Right lobe of liver (tissue), 6 donors: ENCODE measurements at places on chromosomes 16 and 17. TPM values are rescaled to one million over a fixed set of nuclear protein-coding genes. Genes with fewer than 3 reads are reported as not detected.
A peak's percentile ranks its signal among the peaks of the same experiment; 100 is the strongest.

GRCh38 chr16:66489385-66489784 lies 60.5 kb downstream of the TK2 start:
- DNase-seq: no peak

- peak; percentile 46 for DNase-seq
Measured at GRCh38 chr17:2982854-2983253, 80.6 kb downstream of the OR1D5 start.

Gene KRT36
- total RNA-seq: not detected

DNA sequence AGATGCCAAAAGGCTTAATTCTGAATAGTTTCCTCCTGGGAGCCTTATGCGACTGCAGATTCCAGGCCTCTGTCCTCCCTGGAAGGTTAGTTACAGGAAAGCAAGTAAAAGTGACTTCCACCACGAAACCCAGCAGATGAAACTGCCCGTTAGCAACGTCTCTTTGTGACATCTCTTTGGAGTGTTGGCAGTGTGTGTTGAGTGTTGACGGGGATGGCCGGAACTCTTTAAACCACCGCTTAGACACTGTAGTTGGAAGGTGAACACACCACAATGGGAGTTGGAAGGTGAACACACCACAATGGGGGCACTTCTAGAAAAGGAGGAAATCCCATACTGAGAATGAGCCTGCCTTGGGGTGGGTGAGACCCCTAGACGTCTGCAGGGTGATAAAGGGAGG lies 858 bp downstream of the SKAP1 start:
- no peak for DNase-seq

DNA sequence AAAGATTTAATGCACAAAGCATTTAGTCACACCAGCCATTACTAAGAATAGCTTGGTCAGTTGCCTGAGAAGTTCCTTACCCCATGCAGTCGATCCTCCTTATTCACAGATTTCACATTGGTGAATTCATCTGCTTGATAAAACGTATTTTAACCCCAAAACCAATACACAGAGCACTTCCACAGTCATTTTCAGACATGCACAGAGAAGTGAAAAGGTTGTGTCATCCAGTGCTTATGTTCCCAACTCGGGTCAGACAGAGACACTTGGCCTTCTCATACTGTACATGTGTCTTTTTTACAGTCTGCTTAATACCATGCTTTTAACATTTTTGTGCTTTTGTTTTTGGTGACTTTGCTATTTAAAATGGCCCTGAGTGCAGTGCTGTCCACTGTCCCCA lies 219.7 kb downstream of the SPECC1 start:
- no peak for DNase-seq

Gene AOC3
- total RNA-seq: 12.8 TPM

GRCh38 chr16:87094556-87094865 lies 222.7 kb downstream of the C16orf95 start:
- DNase-seq: no peak

Gene AXIN2
- total RNA-seq: 2.3 TPM

GRCh38 chr16:29757950-29758466 lies 12.2 kb upstream of the C16orf54 start:
- DNase-seq: peak; percentile 58

Gene SUMO2
- 25.9 TPM for total RNA-seq

DNA sequence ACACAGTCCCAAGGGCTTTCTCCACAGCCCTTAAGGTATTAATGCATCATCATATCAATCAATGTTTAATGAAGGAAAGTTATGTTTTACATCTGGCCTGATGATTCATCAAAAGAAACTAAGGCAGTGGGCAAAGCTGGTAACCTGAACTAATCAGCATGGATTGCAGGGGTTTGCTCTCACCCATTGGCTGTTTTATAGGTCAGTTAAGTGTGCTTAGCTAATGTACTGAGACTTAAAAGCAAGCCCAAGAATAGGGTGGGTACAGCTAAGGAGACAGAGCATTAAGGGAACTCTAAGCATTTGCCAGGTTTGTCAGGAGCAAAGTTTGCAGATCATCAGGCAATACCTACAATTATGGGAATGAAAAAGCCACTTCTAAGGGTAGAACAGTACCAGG lies 1247.6 kb downstream of the CDH8 start:
- no peak for DNase-seq

DNA sequence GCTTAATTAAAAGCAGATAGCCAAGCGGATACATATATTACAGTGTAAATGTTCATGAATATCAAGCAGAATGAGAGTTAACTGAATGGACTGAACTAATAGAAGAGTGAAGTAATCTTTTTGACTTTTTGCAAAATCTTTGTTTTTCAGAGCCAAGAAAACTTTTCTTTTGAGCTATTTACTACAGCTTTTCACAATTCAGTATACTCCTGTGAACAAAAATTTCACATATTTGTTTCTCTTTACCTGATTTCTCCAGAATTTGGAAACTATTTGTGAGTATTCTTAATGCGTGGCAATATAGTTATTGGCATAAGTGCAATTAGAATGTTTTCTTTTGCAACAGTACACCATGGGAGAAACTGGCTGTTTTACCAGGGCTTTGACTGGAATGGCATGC lies 9.1 kb upstream of the DUXB start:
- DNase-seq: no peak

DNA sequence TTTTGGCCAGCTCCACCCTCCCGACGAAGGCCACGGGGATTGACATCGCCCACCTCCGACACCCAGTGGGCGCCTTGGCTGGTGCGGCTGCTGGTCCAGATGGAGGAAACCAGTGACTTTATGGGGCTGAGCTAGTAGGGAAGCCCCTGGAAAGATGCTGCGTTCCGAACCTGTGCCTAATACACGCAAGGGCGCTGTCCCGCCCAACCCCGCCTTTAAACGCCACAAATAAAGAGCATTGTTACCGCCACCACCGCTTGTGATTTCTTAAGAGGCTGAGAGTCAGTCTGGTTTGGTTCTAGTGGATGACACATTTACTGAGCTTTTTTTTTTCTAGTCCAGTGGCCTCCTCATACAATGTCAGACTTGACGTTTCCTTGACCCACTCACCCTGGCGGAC lies 107.9 kb downstream of the AATF start:
- no peak for DNase-seq

Gene ARL4D
- total RNA-seq: 18.4 TPM

DNA sequence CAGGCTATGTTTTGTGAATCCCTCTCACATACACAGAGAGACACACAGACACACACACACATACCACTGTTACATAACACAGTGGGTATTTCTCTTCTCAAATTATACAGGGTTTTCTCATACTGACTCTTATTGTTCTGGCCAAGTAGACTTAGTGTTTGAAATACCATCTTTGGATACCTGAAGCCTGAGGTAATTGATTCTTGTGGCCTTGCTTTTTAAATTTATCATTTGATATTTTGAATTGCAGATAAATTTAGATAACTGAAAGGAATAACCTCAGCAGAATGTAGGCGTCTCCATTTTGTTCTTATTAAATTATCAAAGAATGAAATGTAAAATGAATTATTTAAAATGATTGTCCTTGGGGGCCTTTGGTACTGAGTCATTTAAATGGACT lies 223.8 kb downstream of the LGALS9B start:
- no peak for DNase-seq

GRCh38 chr16:89727406-89728120 lies 6.2 kb downstream of the ZNF276 start:
- DNase-seq: no peak

GRCh38 chr16:75236232-75236631 lies 15.2 kb downstream of the BCAR1 start:
- no peak for DNase-seq

DNA sequence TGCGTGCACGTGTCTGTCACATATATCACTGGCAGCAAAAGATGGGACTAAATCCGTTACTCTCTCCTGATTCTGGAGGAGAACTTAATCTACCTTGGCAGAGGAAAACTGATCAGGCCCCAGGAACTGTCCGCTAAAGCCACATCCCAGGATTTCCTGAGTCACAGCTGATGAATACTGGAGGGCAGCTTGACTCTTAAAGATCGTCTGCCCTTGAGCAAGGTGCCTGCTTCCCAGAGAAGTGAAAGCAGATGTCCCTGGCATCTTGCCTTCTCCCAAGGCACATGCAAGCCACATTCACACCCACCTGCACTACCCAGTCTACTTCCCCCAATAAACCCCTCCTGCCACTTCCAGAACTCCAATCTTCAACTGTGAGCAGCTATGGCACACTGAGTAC lies 99.8 kb downstream of the CPPED1 start:
- peak; percentile 18 for DNase-seq

Gene ANKS4B
- total RNA-seq: 11.7 TPM

Gene JMJD6
- total RNA-seq: 14.3 TPM

- DNase-seq: no peak
Measured at GRCh38 chr16:63982110-63982509, 1139.8 kb downstream of the CDH11 start.

DNA sequence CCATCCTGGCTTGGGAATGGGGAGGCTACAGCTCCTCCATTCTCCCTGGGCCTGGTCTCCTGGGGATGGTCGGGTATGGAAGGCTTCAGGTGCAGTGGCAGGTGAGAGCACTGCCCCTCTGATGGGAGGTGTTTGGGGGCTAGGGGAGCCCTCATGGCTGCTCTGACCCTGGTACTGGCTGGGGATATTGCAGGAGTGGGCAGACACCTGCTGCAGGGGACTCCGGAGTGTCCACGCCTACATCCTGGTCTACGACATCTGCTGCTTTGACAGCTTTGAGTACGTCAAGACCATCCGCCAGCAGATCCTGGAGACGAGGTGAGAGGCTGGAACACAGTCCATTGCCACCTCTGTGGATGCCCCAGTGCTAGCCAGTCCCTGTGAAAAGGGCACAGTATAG lies 8.8 kb downstream of the RASL10B start:
- DNase-seq: no peak

DNA sequence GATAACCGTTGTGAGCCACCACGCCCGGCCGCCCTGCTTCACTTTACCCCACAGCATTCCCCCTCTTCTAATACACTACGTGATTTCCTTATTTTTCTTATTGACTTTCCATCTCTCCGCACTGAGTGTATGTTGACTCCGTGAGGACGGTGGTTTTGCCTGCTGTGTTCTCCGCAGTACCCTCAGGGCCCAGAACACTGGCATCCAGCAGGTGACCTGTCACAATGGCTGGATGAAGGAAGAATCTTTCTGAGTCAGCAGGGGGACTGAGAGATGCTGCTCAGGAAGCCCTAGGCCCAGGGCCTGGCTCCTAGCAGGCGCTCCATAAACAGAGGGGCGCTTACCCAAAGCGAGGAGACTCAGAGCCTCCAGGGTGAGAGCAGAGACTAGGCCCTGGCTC lies 79.5 kb downstream of the RTN4RL1 start:
- DNase-seq: no peak

Gene ELMO3
- total RNA-seq: 1.8 TPM

Gene CD19
- not detected for total RNA-seq

GRCh38 chr17:50681263-50682200 lies 26.2 kb downstream of the ANKRD40 start:
- DNase-seq: no peak

DNA sequence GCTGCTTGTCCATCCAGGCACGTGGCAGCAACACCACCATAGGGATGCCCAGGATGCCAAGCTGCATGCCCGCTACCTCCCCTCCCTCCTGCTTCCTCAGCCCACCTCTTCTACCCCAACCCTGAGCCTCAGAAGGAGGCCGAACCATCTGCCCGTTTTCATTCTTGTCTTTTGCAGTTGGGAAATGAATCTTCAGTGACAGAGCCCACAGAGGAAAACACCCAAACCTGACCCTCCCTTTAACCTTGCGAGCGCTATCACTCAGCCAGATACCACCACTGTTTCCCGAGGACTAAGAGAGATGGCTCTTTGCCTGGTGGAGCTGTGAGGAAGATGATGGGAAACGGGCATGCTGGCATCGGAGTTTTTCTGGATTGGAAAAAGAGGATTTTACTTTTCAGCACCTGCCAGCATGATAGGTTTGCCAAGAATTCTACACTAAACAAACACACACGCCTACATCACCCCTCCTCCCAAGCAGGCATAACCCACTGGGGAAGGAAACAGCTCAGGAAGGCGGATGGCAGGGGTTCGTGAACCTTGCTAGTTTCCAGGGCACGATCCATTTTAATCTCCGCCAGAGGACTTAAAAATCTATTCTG lies 457.4 kb downstream of the SLC39A11 start:
- DNase-seq: no peak

Gene TNFRSF17
- total RNA-seq: not detected
